ENCODE measurements at places on chromosomes 3 and 15.

DNA sequence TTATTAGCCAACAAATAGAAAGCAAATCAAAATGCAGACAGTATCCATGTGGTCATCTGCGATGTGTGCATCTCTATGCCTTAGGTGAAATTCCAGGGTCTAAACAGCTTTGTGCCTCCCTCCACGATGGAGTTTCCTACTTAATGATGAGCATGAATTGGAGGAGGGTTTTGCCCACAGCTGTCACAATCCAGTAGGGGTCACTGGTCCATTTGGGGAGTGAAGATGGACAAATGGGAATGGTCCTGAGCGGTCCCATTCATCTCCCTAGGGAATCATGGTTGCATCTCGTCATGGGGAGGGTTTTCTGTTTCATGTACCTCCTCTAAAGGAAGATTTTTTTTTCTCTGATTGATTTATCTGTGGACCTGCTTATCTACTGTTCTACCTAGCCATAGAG lies 358.0 kb downstream of the PTPRG start:
- no peak for DNase-seq

DNA sequence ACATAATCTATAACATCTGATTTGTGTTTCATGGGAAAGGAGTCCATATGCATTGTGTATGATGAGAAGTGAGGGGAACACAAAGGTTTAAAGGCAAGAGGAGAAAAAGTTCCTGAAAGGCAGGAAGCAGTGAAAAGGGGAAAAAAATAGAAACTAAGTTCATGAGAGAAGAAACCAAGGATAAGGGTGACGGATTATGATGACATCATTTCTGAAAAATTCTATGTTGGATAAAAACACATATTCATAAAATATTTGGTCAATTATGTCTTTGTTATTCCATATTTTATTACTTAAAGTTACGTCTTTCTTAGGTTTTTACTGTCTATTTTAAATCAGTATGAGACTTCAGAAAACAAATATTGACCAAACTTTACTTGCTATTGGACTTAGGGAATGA lies 48.6 kb upstream of the CP start:
- DNase-seq: no peak

GRCh38 chr15:65903296-65904073 lies 34.2 kb downstream of the RAB11A start:
- DNase-seq: peak; percentile 28

- DNase-seq: peak; percentile 81
Observed at GRCh38 chr15:33243393-33243792, 48.9 kb upstream of the FMN1 start.

- DNase-seq: peak; percentile 80
Observed at GRCh38 chr3:54999159-54999558, 71.3 kb upstream of the LRTM1 start.

GRCh38 chr15:93583552-93583951 lies 494.5 kb upstream of the RGMA start:
- DNase-seq: no peak

DNA sequence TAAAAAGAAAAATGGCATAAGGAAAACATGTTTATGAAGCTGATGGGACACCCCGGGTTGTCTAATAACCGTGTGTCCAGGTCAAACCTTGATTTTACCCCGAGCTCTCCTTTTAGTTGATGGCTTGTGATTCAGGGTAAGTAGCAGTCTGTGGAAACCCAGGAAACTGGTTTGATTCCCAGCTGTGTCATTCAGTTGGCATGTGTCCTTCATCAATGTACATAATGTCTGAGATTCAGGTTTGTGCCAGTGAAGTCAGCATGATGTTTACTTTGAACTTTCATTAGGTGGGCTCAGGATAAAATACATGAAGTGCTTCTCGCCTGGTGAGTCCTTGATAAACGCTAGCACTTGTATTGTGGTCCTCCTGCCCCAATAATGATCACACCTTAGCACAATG lies 4.3 kb upstream of the COPG1 start:
- DNase-seq: peak; percentile 16

GRCh38 chr3:116939550-116939949 lies 230.0 kb downstream of the TUSC7 start:
- DNase-seq: peak; percentile 11

DNA sequence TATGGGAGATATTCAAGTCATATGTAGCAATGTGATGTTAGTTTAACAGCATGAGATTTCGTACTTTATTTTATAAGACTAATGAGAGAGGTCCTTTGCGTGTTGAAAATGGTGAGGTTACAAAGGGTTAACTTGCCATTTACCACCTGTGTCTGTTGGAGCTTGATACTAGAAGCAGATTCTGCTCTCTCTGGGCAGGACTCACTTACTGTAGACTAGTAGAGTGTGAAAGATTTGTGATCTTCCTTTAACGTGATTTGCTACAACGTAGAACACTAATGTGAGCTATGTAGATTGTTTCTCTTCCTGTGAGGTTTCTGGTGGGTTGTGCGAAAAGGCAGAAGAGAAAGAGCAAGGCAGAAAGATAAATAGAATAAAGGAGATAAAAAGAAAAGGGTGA lies 1.1 kb downstream of the TP63 start:
- DNase-seq: no peak

DNA sequence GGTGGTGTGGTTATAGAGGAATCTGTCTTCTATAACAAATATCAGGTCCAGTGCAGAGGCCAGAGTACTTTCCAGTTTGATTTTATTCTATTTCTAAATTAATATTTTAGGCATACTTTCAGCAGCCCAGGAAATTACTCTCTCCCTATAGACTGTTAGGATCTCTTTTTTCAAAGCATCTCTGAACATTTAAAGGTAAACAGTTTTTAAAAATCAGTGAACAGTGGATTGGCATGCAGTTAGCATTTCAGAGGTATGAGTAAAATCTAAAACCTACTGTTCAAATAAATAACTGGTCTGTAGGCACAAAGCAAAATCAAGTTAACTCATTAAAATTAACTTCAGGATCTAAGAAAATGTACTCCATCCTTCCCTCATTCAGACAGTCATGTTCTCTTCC lies 3.0 kb downstream of the ZBED2 start:
- DNase-seq: peak; percentile 54

DNA sequence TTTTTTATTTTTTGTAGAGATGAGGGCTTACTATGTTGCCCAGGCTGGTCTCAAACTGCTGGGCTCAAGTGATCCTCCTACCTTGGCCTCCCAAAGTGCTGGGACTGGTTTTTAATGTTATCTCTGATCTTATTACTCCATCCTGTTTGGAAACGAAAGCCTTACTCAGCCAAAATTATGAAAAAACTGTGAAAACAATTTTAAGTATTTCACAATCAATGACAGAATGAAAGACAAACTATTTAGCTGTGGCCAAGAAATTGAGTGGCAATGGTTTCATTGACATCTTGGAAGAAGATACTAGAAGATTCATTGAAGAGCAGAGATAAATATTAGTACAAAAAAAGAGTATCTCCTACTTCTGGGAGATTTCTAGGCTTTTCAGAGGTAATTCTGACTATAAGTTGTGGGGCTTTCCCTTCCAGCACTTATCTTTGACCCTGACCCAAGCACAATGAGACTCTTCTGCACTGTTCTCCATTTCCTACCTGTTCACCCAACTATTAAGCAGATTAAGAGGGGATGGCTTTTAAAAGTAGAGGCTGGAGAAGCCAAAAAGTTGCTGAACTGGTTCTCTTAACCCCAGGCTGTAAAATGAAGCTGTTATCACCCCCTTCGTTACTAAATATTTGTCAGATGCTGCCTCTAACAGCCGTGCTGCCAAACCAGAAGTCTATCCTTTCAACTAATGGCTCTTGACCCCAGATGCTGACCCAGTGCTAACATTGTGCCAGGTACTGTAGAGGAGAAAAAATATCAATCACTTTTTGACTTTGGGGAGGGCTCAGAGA lies 14.2 kb upstream of the SLC25A36 start:
- no peak for DNase-seq

Measured in renal cortical epithelial cell (primary cell).